SW480 (cell line): ENCODE measurements at places on chromosomes 2 and 18.

- DNase-seq: no peak
Observed at GRCh38 chr2:189348369-189348768, 92.9 kb upstream of the WDR75 start.

- DNase-seq: peak; percentile 15
Observed at GRCh38 chr2:218780851-218781690, 876 bp upstream of the CYP27A1 start.

DNA sequence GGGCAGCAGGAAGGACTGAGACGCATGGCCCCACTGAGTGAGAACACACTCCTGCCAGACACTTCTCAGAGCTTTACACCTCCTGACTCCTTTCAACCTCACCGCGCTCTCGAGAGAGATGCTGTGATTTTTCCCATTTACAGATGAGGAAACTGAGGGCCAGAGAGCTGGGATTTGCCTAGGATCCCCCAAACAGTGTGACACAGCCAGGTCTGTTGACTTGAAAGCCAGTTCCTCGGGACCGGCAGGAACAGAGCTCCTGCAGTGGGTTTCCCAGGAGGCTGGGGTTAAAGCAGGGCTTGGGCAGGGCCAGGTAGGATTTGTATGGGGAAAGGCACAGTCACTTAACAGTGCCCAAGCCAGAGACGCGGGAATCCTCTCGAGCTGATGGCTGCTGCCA, 81.9 kb downstream of the STPG4 start:
- DNase-seq: no peak

- DNase-seq: peak; percentile 79
Observed at GRCh38 chr18:58310517-58310916, 266.5 kb downstream of the NEDD4L start.

DNA sequence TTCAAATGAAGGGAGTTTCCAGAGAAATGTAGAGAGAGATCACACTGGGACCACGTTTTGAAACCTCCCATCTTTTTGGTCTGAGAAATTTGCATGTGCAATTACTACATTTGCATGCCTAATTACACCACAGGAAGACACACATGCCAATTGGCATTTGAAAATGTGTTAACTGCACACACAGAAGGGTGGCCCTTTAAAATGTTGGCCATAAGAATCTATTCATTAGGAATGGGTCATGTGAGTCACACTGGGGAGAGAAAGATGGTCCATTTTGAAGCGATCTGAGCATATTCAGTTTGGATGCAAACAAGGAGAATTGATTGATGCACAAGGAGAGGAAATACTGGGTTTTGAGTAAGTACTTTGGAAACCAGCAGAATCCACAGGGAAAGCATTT, 1407.1 kb upstream of the ACVR2A start:
- no peak for DNase-seq

- DNase-seq: no peak
Observed at GRCh38 chr2:239239607-239240413, 161.0 kb downstream of the HDAC4 start.
